ENCODE measurements at places on chromosomes 11 and 22. TPM values are rescaled to one million over a fixed set of nuclear protein-coding genes. Genes with fewer than 3 reads are reported as not detected.

DNA sequence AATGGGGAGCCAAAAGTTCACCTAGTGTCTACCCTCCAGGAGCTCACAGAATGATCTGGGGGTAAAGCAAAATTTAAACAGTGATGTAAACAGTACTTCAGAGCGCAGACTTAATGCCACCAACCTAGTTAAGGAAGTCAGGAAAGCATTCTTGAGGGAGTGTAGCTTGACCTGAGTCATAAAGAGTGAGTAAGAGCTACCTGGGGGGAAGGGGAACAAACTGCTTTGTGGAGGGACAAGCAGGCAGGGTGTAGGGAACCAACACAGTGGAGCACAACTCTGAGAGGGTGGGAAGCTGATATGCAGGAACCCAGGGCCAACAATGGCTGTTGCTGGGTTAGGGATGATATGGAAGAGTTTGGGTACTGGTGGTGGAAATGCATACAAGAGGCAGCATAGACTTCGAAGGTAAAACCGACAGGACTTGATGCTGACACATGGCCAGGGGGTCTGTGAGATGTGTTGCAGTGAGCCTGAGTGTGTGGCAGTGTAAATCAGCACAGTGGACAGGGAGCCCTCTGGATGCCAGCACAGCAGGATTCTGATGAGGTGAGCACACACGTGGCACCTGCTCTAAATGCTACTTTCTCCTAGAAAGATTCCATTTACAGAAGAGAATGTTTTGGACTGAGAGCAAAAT is 58.3 kb upstream of the CYP2D6 start:
- DNase-seq, result no peak
- H3K4me3 ChIP-seq, result no peak overlapping the region
- no peaks in the 10 kb centered on the region for H3K27me3 ChIP-seq
- no peak overlapping the region for H3K27ac ChIP-seq
- no peaks in the 10 kb centered on the region for H3K36me3 ChIP-seq
- H3K4me1 ChIP-seq, result no peaks in the 10 kb centered on the region

- DNase-seq, result no peak
- no peaks in the 10 kb centered on the region for H3K27me3 ChIP-seq
- no peak within 1 kb of the TSS for H3K27ac ChIP-seq
- no peaks in the 10 kb centered on the region for H3K4me1 ChIP-seq
- no peaks in the 10 kb centered on the region for H3K36me3 ChIP-seq
Observed at GRCh38 chr11:18046116-18046777, at the start of gene TPH1. TPH1 (minus strand) TSS chr11:18046269; CDS start chr11:18040762, 5,507 bp downstream.

DNA sequence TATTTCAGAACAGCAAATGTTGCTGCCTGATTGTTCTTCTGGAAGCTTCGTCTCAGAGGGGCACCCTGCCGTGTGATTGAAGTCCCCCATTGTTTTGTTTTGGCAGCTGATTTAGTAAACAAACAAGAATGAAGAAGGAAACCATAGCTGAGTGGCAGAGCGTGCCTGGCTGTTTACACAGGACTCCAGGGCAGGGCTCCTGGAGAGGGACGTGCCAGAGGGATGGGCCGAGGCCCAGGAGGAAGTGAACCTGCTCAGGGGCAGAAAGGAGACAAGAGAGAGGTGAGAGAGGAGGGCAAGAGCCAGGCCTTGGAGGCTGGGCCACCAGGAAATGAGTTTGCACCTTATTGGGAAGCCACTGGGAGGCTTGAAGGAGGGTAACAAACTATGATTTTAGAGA is 85.5 kb upstream of the B3GAT1 start:
- no peaks in the 10 kb centered on the region for H3K36me3 ChIP-seq
- H3K27me3 ChIP-seq, result no peaks in the 10 kb centered on the region
- H3K4me3 ChIP-seq, result no peak overlapping the region
- H3K4me1 ChIP-seq, result no peaks in the 10 kb centered on the region
- H3K27ac ChIP-seq, result no peak overlapping the region
- no peak for DNase-seq

GRCh38 chr22:27537501-27537900 is 264.1 kb downstream of the MN1 start:
- H3K27me3 ChIP-seq, result no peaks in the 10 kb centered on the region
- H3K36me3 ChIP-seq, result no peaks in the 10 kb centered on the region
- H3K27ac ChIP-seq, result no peak overlapping the region
- no peak for DNase-seq
- H3K4me1 ChIP-seq, result no peaks in the 10 kb centered on the region
- no peak overlapping the region for H3K4me3 ChIP-seq

Gene MRGPRX4
- polyA plus RNA-seq, result not detected

Gene MS4A10
- polyA plus RNA-seq, result not detected

- no peak for DNase-seq
- H3K27me3 ChIP-seq, result no peaks in the 10 kb centered on the region
- H3K36me3 ChIP-seq, result no peaks in the 10 kb centered on the region
- no peak overlapping the region for H3K27ac ChIP-seq
Observed at GRCh38 chr11:79108851-79109250, 332.0 kb downstream of the TENM4 start.

- H3K4me1 ChIP-seq, result no peaks in the 10 kb centered on the region
- no peak overlapping the region for H3K4me3 ChIP-seq
- H3K36me3 ChIP-seq, result no peaks in the 10 kb centered on the region
- H3K27me3 ChIP-seq, result no peaks in the 10 kb centered on the region
- DNase-seq, result no peak
- no peak overlapping the region for H3K27ac ChIP-seq
Observed at GRCh38 chr11:68016904-68017817, 7.0 kb downstream of the ALDH3B1 start.

DNA sequence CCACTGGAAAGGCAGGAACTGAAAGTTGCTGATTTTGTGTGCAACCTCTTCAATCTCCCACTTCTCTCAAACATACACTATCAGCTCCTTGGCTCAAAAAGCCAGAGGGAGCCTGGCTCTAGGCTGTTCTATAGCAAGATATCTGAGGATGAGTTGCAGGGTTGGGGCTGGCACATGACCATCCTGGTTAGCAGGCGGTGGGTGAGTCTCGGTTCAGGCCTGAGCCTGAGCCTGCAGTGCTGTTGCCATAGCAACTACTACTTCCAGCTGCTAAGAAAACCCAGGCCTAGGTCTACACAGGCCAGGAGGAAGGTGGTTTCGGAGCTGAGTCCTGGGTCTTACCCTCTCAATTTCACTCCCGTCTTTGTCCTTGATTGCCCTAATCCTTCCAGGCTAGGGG is 39.0 kb downstream of the CWC15 start:
- DNase-seq, result no peak
- no peak overlapping the region for H3K4me3 ChIP-seq
- no peaks in the 10 kb centered on the region for H3K36me3 ChIP-seq
- H3K4me1 ChIP-seq, result no peaks in the 10 kb centered on the region
- H3K27ac ChIP-seq, result no peak overlapping the region

All from B cell (primary cell).